ENCODE measurements at places on chromosomes 6 and 20. TPM values are rescaled to one million over a fixed set of nuclear protein-coding genes. Genes with fewer than 3 reads are reported as not detected.

Gene HTR1B
- polyA plus RNA-seq, result 0.24 TPM

Gene NOTCH4
- polyA plus RNA-seq, result 54.2 TPM

Gene TMEM74B
- 9.5 TPM for polyA plus RNA-seq

Gene FKBP1C
- 0.24 TPM for polyA plus RNA-seq

Gene PCSK2
- polyA plus RNA-seq, result 7.5 TPM

Gene PAK5
- polyA plus RNA-seq, result 1.2 TPM

Gene ELMO2
- 55.1 TPM for polyA plus RNA-seq

Gene ENPP5
- polyA plus RNA-seq, result 2.2 TPM

Gene PGC
- polyA plus RNA-seq, result not detected

Gene SCGN
- polyA plus RNA-seq, result 0.91 TPM

Gene AHI1
- 45.0 TPM for polyA plus RNA-seq

Gene PNLDC1
- 0.48 TPM for polyA plus RNA-seq

DNA sequence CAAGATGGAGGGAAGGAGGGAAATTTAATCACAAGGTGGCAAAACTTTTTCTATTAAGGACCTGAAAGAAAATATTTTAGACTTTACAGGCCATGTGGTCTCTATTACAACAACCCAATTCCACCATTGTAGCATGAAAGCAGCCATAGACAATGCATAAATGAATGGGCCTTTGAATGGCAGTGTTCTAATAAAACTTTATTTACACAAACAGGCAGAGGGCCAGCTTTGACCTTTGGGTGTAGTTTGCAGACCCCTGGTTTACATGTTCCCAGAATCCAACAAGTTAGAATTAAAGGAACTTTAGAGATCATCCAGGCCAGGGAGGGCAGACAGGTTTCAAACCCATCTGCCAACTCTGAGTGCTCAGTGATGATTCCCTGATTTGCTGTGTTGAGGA, 95.2 kb downstream of the BANF2 start:
- DNase-seq, result no peak

DNA sequence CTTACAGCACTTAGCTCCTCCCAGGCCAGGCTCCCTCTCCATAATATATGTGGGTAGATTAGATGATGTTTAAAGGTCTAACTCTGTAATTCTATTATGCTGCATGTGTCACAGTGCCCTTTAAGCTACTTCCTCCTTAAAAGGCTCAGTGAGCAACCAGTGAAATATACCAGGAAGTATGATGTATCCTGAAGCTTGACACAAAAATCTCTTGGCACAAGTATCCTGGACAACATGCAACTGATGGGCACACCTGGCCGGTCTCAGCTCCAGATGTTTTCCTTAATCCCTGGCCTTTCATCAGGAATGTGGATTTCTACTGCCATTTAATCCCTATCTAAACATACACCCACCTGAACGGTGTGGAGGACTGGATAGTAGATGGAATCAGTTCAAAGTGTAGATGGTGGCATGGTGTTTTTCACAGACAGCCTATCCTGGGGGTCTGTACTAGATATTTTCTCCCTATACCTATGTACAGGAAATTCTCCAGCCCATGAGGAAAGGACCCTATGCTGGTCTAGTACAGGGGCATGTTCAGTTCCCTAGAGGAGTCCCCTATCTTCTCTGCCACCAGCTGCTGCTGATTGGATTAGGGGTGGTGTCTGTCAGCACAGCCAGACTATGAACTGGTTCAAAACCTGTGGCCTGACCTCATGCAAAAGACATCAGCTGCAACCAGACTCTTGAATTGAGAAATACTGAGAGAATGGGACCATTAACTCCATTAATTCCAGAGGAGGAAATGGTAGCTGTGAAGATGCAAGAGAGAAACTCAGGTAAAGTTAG, 59.4 kb upstream of the CITED2 start:
- DNase-seq, result no peak

DNA sequence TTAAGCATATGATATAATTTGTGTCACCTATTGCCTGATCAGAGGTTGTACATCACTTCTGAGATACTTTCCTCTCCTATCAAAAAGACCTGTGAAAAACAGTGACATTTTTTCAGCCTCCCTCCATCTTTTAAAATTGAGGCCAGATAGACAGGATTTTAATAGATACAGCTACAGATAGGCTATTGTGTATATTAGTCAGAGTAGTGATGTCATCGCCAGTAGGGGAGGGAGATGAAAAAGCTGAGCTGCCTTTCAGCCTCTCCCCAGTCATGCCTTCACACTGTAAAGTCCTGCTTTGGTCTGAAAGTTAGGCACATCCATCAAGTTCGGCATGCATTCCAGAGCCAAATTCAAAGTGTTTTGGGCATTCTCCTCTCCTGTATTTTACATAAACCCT, 7.9 kb upstream of the PABPC1L start:
- DNase-seq, result peak; percentile 25

- no peak for DNase-seq
These were observed 27.5 kb downstream of the MAN1A1 start for GRCh38 chr6:119322034-119322433.

DNA sequence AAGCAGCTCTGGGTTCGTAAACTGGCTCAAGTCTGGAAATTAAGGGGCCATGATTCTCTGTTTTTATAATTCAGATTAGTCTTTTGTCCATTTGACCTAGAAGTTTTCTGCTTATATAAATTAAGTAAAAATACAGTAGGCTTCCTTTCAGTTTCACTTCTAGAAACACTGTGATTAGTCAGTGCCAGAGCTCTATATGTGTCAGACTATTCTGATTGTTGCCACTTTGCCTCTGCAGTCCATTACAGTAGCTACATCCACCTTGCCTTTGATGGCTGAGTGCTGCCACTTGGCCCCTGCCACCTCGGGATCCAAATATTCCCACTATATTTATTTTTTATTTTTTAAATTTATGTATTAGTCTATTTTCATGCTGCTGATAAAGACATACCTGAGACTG, 7.9 kb downstream of the ZC2HC1B start:
- no peak for DNase-seq

- DNase-seq, result no peak
These were observed 27.6 kb upstream of the SCAF8 start for GRCh38 chr6:154705471-154706113.

DNA sequence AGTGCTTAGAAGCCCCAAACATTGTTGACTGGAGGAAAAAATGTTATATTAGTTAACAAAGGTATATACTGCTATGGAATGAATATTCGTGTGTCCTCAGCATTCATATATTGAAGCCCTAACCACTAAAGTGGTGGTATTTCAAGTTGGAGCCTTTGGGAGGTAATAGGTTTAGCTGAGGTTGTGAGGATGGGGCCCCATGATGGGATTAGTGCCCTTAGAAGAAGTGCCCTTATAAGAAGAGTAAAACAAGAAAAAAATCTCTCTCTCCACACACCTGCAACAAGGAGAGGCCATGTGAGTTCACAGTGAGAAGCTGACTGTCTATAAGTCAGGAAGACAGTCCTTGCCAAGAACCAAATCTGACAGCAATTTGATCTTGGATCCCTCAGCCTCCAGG, 761.7 kb upstream of the FLRT3 start:
- no peak for DNase-seq

GRCh38 chr20:46226602-46227001, 81.7 kb downstream of the CDH22 start:
- DNase-seq, result no peak

DNA sequence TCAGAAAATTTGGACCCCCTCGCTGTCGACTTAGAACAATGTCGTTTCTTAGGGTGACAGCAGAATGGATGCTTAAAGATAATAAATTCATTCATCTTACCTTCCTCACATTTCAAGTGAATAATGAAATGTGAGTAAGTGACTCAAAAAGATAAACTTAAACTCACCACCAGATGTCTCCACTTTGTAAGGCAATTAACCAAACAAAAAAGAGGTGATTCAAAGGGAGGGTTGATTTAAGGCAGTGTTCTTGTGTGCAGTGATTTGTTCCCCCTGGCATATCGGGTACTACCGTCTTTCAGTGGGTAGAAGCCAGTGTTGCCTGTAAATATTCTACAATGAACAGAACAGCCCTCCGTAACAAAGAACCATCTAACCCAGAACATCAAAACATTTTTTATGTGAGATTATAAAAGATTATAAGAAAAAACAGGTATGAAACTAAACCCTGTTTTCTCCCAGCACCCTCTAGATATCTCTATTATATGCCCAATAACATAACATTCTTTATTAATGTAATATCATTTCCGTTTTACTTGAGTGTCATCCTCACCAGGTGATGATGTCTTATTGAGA, 589.7 kb downstream of the CBLN4 start:
- DNase-seq, result no peak

GRCh38 chr6:169424149-169424804, 170.6 kb upstream of the THBS2 start:
- no peak for DNase-seq

- DNase-seq, result peak; percentile 52
These were observed 1.2 kb downstream of the PSMB8 start for GRCh38 chr6:32842690-32843089.

GRCh38 chr6:40719671-40720374, 132.7 kb upstream of the LRFN2 start:
- no peak for DNase-seq

DNA sequence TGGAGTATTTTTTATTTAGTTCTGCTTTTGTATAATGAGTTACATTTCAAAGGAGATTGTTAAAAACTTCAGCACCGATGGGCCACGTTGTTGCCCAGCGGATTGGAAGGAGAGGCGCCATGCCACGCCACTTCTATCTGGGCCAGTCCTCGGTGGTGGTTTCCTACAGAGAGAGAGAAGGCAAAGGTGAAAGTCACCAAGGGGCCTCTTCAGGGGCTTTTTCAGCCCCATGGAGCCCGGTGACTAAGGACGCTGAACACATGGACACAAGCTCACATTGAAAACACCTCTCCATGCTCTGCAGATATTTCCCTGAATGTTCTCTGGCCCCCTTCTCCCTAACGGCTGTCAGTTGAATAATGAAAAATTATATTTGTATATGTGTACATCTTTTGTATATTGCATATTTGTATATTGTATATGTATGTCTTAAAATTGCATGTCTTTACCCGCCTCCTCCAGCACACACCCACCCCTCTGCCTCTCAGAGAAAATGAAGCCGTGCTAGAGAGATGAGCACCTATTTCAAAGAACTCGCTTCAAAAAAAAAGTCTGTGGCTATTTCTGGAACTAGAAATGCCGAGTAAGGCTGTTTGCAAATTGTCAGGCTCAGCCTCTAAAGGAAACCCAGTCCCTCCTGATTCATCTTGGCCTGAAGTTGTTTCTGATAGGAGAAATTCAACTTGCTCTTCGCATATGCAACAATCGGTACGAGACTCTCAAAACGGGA, 91.9 kb upstream of the CDH4 start:
- DNase-seq, result no peak

GRCh38 chr6:98280492-98280891, 553.9 kb upstream of the POU3F2 start:
- DNase-seq, result no peak

DNA sequence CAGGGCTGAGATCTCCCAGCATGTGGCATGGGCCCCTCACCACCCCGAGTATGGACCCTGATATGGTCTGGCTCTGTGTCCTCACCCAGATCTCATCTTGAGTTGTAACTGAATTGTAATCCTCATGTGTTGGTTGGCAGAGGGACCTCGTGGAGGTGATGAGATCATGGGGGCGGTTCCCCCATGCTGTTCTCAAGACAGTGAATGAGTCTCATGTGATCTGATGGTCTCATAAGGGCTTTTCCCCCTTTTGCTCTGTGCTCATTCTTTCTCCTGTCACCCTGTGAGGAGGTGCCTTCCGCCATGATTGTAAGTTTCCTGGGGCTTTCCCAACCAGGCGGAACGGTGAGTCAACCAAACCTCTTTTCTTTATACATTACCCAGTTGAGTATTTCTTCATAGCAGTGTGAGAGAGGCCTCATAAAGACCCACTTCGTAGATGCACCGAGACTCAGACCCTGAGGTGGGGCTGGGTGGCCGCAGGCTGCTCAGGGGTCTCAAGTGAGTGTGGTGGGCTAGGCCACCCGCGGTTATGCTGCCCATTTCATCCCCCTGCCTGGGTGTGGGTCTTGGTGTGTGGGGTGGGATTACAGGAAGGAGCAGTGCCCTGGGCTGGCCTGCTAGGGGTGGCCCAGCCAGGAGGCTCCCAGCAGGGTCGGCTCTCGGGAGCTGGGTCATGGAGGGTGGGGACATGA, 26.2 kb upstream of the GATA5 start:
- no peak for DNase-seq

- no peak for DNase-seq
These were observed 441.4 kb upstream of the PLCB4 start for GRCh38 chr20:8627340-8628004.
